Stimulated activated CD8-positive, alpha-beta memory T cell treated with anti-CD3 and anti-CD28 coated beads, Interleukin-4, amount 100 ng/mL, for 1 hour (primary cell): ENCODE measurements at places on chromosomes 7 and 10.

GRCh38 chr7:6359021-6359420 lies 86.6 kb upstream of the CYTH3 start:
- no peak for DNase-seq

- DNase-seq = no peak
Measured at GRCh38 chr7:48637382-48637781, 287.0 kb upstream of the CDC14C start.

DNA sequence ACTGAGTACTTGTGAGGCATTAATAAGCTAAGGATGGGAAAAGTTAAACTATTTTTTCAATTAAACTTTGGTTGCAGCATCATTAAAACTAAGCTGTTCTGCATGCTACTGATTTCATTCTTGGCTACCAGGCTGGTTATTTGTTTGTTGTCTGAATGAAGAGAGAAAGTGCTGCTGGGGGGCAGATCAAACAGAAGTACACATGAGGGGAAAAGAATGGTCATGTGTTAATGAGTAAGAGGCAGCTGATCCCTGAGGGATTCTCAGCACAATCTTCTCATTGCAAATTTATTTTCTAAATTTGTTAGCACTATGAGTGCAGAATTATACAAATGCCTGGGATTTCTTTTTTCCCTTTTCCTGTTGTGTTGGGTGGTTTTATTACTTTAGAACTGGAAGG lies 213.2 kb upstream of the HPS1 start:
- no peak for DNase-seq

DNA sequence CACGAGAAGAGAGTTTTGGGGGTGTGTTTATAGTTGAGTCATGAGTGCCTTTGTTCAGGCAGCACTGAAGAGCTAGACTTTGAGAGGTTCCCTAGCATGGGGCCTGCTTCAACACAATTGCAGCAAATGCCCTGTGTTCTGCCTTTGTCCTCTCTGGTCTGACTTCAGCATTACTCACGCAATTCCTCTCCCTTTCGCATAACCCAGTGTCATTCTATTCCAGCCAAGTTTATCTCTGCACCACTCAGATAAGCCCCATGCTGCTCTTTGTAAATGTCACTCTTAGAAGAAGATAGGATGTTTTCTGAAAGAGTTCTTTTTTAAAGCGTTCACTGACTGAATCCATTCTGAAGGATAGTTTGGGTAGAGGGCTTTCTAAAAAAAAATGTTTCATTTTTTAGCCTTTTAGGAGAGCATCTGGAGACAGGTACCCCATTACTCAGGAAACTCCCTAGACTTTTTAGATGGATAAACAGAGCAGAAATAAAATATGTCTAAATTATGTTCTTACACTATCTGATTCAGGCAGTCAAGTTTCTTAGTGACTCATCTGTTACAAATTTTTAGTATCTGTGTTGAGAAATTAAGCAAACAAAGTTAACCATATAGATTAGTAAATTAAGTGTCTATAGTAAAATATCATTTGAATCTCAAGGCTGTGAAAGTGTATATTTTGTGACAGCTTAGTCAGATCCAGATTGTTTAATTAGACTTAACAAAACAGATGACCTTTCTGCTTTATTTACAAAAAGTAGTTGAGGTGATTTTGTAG lies 318.5 kb downstream of the GPR158 start:
- no peak for DNase-seq

DNA sequence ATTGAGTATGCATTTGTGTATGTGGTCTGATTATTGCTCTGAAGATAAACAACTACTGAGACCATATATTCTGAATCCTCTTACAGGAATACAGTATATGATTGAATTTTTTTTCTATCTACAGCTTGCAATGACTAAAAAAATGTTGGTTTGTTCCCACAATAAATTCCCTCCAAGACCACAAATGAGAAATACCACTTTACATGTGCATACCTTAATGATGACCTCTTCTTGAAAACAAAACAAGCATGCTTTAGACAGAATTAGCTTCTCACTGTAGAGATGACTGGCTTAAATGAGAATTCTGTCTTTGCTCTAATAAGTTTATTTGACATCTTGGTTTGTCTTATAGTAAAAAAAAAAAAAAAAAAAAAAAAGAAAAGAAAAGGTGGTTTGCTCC lies 241.5 kb downstream of the PCDH15 start:
- no peak for DNase-seq

- no peak for DNase-seq
Measured at GRCh38 chr7:127741764-127742375, 89.9 kb downstream of the SND1 start.

GRCh38 chr7:46990761-46991160 lies 591.1 kb downstream of the TNS3 start:
- DNase-seq = no peak

- DNase-seq = no peak
Measured at GRCh38 chr10:80272793-80273522, 16.5 kb downstream of the MAT1A start.

GRCh38 chr7:24574386-24574785 lies 1.1 kb downstream of the PALS2 start:
- DNase-seq = no peak

- no peak for DNase-seq
Measured at GRCh38 chr10:1047937-1048336, 982 bp downstream of the IDI1 start.

GRCh38 chr10:48799341-48800006 lies 114.8 kb downstream of the WDFY4 start:
- DNase-seq = no peak

GRCh38 chr10:10657139-10657760 lies 360.4 kb upstream of the CELF2 start:
- DNase-seq = no peak

DNA sequence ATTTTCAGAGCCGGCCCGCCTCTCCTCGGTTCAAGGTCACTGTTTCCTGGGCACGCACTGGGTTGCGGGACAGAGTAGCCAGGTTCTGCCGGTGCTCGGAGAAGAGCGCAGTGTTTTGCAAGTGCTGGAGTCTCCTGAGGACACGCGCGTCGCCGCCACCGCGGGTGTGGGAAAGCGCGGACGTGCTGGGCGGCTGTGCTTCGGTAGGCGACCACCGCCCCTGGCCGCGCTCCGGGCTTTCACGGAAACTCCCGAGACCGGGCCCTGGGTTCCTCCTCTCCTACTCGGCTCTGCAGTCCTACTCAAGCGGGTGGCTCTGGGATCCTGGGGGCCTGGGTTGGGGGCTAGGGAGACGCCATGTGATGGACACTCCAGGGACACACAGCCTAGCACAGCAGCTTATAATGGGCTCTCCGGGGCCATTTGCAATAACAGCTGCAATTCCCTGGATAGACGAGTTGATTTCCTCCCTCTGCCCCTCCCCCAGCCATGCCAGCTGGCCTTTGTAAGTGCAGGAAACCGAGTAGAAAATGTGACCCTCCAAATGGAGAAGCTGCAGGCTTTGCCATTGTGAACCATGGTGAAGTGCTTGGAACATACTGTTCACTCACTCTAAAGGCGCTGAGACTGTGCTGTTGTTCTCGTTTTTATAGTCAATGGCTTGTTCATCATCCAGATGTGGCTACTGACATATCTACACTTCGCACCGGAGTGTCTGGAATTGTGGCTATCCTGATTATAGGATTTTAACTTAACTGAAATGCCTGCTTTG lies 2.1 kb downstream of the FRAT1 start:
- DNase-seq = no peak

GRCh38 chr7:30844483-30844874 lies 67.2 kb upstream of the AQP1 start:
- no peak for DNase-seq

- no peak for DNase-seq
Measured at GRCh38 chr7:5282543-5283316, at the start of gene SLC29A4. SLC29A4 (plus strand) TSS chr7:5282943; CDS start chr7:5287817, 4,874 bp downstream.

GRCh38 chr10:86376852-86377796 lies 10.5 kb upstream of the GRID1 start:
- peak; percentile 55 for DNase-seq

- DNase-seq = no peak
Measured at GRCh38 chr7:121083790-121084251, 95.3 kb downstream of the CPED1 start.

DNA sequence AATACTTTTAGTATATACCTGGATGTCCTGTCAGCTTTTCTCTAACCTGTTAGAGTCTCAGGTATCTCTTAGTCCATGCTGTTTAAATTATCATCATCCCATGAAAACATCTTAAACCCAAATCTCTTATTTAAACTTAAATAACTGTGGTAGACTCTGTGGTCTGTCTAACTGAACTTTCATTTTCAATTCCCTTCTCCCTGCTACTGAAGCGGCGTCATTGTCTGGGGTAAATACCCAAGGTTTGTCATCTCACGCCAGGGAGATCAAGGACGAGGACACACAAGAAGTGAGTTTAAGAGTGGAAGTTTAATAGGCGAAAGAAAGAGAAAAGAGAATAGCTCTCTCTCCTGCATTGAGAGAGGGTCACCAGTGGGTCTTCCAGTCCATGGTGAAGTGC lies 804.4 kb upstream of the CELF2 start:
- no peak for DNase-seq

- no peak for DNase-seq
Measured at GRCh38 chr7:70838292-70838907, 293.5 kb upstream of the GALNT17 start.

- DNase-seq = no peak
Measured at GRCh38 chr10:124047427-124048152, 45.8 kb downstream of the CHST15 start.

DNA sequence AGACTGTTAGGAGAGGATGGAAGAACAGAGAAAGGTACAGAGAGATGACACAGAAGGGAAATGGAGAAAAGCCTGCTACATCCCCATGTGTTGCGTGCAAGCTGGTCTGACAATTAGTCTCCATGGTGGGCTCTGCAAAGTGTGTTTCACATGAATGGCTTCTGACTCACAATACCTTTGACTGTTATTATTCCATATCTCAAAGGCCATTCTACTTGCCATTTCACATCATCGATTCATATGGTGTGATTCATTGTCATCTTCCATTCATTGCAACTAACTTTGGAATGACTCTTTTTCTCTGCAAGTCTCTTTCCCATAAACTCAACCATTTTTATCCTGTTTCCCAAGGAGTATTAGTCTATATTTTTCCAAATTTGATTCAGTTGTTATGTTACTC lies 208.9 kb upstream of the INHBA start:
- no peak for DNase-seq

DNA sequence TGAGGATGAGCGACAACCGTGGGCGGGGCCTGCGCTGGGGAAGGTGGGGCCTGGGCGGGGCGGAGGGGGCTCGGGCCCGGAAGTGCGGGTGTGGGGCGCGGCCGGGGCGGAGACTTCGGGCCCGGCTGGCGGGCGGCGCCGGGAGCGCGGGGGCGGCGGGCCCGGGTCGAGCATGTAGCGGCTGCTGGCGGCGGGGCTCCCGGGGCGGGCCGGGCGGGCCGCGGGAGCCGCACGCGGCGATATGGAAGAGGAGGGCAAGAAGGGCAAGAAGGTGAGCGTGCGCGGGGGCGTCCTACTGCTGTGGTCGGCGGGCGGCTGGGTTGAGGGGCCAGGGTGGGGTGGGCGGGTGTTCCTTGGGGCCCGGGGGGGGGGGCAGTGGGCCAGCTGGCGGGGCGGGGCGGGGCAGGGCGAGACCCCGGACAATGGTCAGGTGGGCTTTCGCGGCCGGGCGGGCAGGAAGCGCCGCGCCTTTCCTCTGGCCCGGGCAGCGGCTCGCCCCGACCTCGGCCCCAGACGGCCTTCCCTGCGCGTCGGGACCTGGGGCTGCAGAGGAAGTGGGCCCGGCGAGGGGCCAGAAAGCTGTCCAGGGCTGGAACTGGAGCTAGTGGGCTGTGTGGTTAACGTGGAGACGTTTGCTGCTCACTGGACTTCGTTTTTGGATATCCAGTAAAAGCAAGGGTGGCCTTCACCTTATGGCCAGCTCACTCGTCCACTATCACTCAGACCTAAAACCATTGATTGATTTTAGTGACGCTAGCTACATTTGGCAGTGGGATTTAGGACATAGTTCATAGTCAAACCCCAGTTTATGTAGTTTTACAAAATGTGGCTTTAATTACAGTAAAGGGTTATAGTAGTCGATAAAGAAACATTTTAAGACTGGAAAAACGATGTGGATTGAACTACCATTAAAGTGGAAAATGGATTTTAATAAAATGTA lies at the start of gene CCM2:
TSS of gene CCM2 (plus strand) at position 109 of the 940 bp plus-strand sequence. CDS start at position 242, 133 bp downstream.
- DNase-seq = no peak

- no peak for DNase-seq
Measured at GRCh38 chr10:84571146-84571545, 242.8 kb downstream of the CCSER2 start.

- no peak for DNase-seq
Measured at GRCh38 chr10:77031531-77032187, 605.9 kb downstream of the KCNMA1 start.

GRCh38 chr10:72729528-72729927 lies 37.6 kb downstream of the MCU start:
- DNase-seq = no peak

DNA sequence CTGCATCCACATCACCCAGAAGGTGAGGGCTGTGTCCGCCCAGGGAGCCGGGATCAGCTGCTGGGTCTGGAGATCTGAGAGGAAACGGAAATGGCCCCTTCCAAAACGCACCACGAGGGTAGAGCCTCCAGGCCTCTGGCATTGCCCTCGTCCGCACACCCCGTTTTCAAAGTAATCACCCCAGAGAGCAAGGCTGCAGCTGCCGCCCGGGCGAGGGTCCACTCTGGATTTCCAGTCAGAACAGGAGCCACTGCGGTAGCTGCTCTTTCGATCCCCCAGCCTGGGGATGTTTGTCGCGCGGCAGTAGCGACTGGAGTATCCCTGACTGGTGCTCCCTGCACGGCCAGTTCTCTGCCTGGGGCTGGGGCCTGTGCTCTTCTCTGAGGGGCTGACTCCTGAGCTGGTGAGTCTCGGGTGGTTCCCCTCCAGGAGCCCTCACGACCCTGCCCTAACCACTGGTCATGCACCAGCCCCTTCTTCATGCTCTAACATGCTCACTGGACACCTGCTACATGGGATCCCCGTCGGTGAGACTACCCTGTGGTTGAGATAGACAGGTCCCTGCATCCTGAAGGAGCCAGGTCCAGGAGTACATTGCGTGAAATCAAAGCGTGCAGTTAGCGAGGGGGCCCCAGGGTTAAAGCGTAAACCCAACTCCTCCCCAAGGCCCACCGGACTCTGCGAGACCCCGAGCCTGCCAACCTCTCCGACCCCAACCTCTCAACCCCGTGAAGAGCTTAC lies 99.2 kb downstream of the FOXL3 start:
- no peak for DNase-seq

DNA sequence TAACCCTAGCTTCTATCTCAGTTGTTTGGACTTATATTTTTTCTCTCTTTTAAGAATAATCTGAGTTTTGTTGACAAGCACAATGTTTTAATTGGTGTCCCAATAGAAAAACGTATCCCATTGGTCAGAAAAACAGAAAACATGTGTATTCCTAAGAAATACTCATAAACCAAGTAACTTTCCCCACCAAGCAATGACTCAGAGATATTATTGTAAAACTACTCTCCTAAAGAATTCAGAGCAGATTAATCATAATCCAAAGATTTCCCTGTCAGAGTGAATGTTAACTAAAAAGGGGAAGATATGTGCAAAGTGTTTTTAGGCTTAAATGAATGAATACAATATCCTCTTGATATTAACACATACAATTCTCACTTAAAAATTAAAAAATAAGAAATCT lies 29.4 kb upstream of the MBL2 start:
- DNase-seq = no peak

DNA sequence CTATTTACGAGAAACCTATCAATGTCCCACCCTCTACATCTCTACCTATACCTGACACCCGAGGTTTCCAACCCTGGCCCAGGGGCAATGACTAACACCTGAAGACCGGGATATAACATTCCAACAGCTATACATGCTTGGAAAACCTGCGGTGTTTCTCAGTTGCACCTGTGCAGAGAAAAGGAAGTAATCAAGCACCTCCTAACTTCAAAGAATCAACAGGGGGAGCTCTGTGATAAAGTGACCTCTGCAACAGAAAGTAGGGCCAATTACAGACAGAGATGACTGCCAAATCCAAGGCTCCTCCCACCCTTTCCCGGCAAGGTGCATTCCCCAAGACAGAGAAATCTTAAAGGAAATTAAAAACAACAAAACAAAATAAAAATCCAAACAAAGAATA lies 41.3 kb downstream of the CCDC6 start:
- no peak for DNase-seq
